Cerebellar nuclear complex (tissue), 1 donor: ENCODE measurements at places on chromosomes 7 and 10.

GRCh38 chr7:124667312-124668153 lies 98.1 kb downstream of the GPR37 start:
- DNase-seq = no peak

DNA sequence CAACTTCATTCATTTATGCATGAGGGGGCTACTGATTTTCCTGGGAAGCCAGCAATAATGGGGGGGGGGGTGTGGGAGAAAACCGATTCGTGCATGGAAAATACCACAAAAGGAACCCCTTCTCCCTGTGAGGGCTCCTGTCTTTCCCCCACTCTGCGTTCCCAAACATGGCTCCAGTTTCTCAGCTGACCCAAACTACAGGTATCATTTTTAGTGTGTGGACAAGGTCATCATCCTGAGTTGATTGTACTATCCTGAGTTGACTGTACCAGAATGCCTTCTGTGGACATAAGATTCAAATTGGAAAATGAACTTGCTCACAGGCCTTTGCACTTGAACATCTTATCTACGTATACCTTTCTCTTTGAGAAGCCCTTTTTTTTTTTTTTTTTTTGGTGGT lies 49.9 kb downstream of the ZRANB1 start:
- DNase-seq = no peak

DNA sequence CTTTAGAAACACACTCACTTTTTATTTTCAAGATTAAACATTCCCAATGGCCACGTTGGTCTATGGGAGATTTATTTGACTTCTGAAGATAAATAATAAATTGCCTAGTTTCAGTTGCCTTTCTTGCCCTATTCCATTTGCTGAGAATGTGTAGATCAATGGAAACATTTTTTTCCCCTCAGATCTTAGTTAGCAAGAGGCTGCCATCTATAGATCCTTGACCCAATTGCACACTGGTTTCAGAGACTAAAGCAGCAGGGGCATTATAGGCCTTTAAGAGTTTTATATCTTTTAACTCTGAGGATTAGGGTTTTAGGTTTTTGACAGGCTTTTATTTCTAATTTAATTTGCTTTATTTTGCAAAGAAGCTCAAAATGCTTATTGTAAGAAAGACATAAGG lies 163.2 kb upstream of the GPR26 start:
- no peak for DNase-seq

- no peak for DNase-seq
Observed at GRCh38 chr7:116951366-116952292, 1.7 kb upstream of the ST7 start.

DNA sequence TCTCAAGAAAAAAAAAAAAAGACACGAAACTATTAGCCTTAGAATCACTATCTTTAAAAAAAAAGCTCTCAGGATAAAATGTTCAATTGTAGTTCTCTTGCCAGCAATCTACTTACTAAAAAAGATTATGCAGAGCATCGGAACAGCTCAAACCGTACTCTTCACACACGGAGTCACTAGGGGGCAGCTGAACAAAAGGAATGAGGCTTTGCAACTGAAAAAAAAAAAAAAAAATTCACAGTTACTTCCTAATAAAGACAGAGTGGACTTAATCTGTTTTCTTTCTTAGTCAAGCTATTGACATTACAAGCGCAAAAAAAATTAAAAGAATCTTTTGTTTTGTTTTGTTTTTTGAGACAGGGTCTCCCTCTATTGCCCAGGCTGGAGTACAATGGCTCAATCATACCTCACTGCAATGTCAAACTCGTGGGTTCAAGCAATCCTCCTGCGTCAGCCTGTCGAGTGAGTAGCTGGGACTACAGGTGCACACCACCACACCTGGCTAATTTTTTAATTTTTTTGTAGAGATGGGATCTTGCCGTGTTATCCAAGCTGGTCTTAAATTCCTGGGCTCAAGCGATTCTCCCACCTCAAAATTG lies 11.5 kb downstream of the PMS2 start:
- no peak for DNase-seq

GRCh38 chr7:46996972-46997371 lies 584.9 kb downstream of the TNS3 start:
- DNase-seq = no peak

GRCh38 chr10:23015021-23015707 lies 80.2 kb upstream of the MSRB2 start:
- DNase-seq = no peak

DNA sequence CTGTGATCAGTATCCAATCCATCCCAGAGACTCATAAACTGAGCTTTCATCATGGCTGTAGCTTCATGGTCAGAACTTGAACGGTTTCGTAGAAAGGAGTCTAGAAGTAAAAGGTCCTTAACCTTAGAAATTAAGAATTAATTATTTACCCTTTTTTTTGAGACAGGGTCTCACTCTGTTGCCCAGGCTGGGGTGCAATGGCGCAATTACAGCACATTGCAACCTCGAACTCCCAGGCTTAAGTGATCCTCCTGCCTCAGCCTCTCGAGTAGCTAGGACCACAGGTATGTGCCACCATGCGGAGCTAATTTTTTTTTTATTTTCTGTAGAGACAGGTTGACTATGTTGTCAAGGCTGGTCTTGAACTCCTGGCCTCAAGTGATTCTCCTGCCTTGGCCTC lies 41.7 kb downstream of the ATAD1 start:
- no peak for DNase-seq

DNA sequence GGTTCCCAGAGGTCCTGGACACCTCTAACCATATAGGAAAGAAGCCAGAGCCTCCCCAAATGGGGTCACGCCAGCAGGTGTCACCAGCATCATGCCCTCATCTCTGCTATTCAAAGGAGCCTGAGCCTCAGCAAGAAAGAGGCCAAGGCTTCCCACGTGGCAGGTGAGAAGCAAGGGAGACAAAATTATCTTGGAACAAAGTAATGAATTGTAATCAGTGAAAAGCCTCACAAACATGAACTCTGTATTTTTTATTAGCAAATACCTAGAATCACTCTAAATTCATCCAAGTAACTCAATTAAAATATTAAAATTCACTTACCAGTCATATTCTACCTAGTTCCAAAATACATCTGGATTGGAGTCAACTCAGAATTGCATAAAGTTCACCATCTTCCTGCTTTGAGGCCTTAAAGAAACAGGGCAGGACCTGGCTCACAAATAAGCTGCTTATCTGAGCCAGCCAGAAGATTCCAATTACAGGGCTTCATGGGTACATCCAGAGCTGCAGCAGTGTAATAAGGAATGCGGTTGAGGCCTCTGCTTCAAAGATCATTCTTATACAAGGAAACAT lies 68.7 kb downstream of the SGMS1 start:
- DNase-seq = no peak

- no peak for DNase-seq
Observed at GRCh38 chr7:81161451-81162075, 242.7 kb upstream of the SEMA3C start.

DNA sequence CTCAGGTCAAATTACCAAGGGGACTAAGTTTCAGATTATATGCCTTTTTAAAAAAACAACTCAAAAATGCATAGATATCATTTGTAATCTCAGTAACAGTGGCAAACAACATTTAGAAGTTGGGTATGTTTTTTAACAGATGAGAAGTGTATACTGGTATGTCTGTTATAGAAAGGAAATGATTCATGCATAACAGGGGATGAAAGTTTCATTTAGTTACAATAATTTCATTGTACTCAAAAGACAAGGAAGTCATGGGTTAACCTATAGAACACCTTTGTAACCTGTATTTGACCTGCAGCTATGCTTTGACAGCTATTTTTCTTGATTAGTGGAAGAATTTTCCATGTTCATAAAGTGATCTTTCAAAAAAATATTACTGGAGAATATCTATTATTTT lies 35.4 kb upstream of the FAM133B start:
- DNase-seq = no peak

DNA sequence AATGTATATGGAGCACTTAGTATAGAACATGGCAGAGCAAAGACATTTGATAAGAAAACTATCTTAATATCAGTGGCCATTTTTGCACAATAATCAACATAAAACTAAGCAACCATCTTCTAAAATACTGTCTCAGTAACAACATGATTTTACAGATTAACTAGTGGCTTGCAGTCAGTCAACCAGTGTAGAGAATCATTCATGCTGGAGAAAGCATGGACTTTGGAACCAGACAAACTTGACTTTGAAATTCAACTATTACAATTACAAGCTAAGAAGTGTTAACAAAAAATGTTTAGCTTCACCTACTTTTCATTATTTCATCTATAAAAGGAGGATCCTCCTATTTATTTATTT lies 27.7 kb downstream of the CUBN start:
- no peak for DNase-seq

GRCh38 chr7:82284936-82285519 lies 158.5 kb downstream of the CACNA2D1 start:
- no peak for DNase-seq

- DNase-seq = no peak
Observed at GRCh38 chr10:4080225-4080805, 295.3 kb upstream of the KLF6 start.
